ENCODE measurements at places on chromosomes 6 and 20. TPM values are rescaled to one million over a fixed set of nuclear protein-coding genes. Genes with fewer than 3 reads are reported as not detected.

The CST3 gene
- total RNA-seq = 0.22 TPM

The GABRR2 gene
- total RNA-seq = 0.46 TPM

The LAMA5 gene
- 0.86 TPM for total RNA-seq

The GPLD1 gene
- total RNA-seq = 0.82 TPM

The VSTM2L gene
- total RNA-seq = not detected

The GJA10 gene
- total RNA-seq = not detected

The KCNB1 gene
- not detected for total RNA-seq

The OPRM1 gene
- total RNA-seq = not detected

The C20orf141 gene
- total RNA-seq = not detected

The PRDM1 gene
- 107 TPM for total RNA-seq

The FHL5 gene
- total RNA-seq = not detected

The CEP43 gene
- total RNA-seq = 17.9 TPM

The CDSN gene
- total RNA-seq = not detected

The SERPINB1 gene
- 131 TPM for total RNA-seq

The C4B gene
- total RNA-seq = 6.4 TPM

The GJA1 gene
- 0.19 TPM for total RNA-seq
